ENCODE measurements at places on chromosomes 4 and X.

DNA sequence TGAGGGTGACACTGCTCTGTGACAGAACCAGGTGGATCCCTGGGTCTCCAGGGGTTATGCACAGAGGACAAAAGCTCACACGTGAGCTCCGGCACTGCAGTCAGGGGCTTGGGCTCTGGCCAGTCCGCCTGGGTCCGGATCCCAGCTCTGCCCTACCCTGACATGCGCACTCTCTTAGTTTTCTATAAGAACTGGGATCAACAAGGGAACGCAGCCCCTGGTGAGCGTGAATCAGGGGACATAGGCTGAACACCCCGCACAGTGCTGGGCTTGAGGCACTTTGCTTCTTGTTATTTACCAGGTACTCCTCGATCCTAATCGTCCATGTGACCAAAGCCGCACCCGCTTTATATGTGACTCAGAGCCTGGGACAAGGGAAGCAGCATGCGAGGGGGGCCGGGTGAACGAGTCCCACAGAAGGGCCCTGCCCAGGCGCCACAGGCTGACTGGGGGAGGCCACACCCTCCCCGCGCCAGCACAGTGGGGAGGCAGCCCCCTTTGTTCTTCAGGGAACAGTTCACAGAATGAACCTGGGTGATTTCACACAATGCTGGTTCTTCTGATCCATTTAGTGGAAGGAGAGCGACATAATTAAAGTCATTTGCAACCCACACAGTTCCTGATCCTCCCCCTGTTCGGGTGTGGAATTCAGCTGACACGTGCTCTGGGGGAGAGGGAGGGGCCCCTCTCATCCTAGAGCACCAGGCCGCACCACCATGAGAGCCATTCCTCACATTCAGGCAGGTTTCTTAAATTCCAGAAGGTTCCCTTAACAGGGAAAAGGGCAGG is 55.5 kb downstream of the WFS1 start:
- DNase-seq: no peak

DNA sequence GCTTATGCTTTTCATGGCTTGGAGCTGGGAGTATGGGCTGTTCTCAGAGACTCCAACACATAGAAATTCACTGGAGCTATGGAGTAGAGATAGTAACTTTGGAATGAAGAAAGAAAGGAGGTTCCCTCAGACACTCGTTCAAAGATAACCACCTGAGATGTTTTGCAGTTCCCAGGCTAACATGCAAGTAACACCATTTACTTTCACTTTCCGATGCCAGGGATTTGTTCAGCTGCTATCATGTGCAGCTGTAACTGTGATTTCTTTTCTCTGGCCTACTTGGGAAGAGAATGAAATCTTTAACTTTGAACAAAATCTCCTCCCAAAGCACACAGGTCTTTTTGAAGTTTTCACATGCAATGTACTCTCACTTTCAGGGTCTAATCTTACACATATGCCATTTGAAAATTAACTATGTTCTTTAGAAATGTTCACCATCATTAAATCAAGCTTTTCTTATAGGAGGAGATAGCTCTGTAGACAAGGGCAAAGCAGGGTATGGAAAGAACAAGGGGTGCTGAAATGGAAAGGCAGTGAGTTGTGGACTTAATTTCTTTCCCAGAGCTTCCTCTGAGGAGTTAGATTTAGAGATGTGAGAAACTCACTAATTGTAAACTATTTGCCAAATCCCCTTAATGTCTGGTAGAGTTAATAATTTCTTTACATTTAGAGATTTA is 514.3 kb downstream of the PDHA2 start:
- DNase-seq: no peak

GRCh38 chr4:117596917-117597480 is 437.3 kb upstream of the NDST3 start:
- no peak for DNase-seq

DNA sequence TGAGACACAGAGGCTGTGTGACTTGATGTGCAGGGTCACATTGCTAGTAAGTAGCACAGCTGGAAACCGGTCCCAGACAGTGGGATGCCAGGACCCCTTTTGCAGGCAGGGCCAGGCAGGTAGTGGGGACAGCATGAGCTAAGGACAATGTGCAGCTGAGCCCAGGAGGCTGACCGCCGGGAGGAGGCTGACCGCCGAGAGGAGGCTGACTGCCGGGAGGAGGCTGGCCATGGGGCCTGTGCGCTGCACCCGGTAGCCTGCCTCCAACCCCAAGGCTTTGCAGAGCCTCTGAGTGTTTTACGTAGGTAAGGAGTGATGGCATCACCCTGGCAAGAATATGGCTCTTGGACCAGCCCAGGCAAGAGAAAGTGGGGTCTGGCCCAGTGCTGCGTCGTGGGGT is 58.9 kb downstream of the TBC1D14 start:
- DNase-seq: no peak

- DNase-seq: no peak
Observed at GRCh38 chr4:170775851-170776250, 686.1 kb upstream of the AADAT start.

DNA sequence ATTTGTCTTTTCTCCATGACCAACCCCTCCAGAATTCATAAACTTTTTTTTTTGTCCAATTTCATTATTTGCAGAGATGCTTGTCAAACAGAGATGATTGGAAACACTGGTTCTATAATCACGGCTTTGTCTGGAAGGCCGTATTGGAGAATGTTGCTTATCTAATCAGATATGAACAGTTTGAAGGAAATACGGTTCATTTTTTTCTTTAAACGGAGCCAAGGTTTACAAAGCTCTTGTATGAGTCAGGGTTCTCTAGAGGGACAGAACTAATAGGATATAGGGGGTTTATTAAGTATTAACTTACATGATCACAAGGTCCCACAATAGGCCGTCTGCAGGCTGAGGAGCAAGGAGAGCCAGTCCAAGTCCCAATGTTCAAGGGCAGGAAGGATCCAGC is 1415.8 kb downstream of the C4orf33 start:
- DNase-seq: no peak

- DNase-seq: no peak
Observed at GRCh38 chrX:138690591-138690990, 20.9 kb downstream of the FGF13 start.

GRCh38 chrX:149871940-149872339 is 9.0 kb upstream of the MAGEA8 start:
- DNase-seq: peak; percentile 47

GRCh38 chrX:12701628-12702027 is 89.6 kb upstream of the PRPS2 start:
- DNase-seq: peak; percentile 10

DNA sequence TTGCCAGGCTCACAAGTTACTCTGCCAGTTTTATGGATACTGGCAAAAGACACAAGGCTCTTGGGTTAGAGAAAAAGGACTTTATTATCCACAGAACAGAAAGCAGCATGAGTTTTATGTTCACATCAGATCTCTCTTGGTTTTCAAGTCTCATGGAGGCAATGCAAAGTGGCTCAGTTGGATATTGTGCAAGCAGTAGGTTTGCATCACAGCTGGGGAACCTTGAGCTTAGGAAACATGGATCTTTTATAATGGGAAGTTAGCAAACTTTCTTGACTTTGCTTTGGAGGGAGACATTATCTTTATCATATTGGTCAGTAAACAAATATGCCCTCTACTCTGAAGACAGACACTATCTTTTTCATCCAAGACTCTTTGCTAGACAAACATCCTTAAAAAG is 109.2 kb upstream of the GRPR start:
- DNase-seq: no peak

DNA sequence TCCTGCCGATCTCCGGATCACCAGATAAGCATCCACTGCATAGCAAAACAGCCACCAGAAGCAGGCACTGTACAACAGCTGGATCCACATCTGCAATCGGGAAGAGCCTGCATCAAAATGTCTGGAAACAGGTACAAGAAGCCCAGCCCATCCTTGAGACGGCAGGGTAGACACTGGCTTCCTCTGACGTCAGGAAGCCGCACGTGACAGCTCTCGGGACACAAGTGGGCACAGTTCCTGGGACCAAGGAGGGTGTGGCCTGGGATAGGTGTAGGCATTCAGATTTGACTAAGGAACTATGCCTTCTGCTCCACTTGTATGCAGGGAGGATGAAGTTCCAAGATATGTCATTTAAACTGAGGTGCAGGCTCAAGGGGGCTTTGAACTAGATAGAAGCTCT is 6.3 kb downstream of the GPR143 start:
- no peak for DNase-seq

- no peak for DNase-seq
Observed at GRCh38 chr4:118751629-118752323, 66.6 kb downstream of the METTL14 start.

DNA sequence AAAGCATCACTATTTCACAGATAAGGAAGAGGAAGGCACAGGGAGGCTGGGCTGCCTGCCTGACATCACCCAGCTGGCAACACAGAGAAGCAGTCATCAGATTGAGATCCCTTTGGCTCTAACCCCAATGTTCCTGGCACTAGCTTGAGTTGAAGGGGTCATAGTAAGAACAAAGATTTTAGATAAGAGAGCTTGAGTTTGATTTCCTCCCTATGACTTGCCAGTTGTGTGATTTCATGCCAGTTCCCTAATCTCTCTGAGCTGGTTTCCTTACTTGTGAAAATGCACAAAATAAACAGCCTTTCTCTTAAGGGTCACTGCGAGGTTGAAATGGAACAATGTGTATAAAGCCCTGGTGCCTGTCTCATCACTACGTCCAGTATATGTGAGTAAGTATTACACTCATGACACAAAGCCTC is 475.4 kb upstream of the HS3ST1 start:
- DNase-seq: no peak

- no peak for DNase-seq
Observed at GRCh38 chrX:133412246-133412645, 3.0 kb downstream of the GPC4 start.

GRCh38 chrX:37350034-37350365 is 836 bp downstream of the PRRG1 start:
- no peak for DNase-seq

DNA sequence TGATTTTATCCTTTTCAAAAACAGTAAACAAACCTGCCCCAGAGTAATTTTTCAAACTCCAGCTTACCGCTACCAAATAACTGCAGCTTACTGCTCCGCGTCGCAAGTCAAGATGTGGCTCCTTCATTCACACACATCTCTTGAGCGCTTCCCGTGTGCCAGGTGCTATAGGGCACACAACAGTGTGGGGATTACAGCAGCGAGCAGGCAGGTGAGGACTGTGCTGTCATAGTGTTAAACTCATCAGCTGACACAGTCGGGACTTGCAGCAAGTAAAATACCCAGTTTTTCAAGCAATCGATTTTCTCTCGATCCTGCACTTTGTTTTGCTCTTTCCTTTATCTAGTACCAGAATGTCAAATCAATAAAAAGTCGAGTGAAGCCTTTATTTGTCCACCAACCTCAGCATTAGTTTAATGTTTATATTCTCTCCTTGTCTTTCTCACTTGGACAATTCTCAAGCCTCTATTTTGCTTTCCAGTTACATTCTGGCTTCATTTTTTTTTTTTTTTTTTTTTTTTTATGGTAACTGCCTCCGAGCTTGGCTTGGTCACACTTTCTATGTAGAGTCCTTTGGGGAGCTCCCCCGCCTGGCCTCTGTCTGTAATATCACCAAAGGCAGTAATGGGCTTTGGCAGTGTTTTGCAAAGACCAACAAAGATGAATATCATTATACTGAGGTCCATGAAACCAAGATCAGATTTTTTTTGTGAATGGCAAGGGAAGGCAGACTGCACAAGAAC is 8.3 kb upstream of the ASB5 start:
- DNase-seq: peak; percentile 2

GRCh38 chr4:47914220-47914925 is at the start of gene NFXL1:
Gene NFXL1 (minus strand): TSS chr4:47914583. CDS start chr4:47914203, 380 bp downstream.
- peak; percentile 97 for DNase-seq

DNA sequence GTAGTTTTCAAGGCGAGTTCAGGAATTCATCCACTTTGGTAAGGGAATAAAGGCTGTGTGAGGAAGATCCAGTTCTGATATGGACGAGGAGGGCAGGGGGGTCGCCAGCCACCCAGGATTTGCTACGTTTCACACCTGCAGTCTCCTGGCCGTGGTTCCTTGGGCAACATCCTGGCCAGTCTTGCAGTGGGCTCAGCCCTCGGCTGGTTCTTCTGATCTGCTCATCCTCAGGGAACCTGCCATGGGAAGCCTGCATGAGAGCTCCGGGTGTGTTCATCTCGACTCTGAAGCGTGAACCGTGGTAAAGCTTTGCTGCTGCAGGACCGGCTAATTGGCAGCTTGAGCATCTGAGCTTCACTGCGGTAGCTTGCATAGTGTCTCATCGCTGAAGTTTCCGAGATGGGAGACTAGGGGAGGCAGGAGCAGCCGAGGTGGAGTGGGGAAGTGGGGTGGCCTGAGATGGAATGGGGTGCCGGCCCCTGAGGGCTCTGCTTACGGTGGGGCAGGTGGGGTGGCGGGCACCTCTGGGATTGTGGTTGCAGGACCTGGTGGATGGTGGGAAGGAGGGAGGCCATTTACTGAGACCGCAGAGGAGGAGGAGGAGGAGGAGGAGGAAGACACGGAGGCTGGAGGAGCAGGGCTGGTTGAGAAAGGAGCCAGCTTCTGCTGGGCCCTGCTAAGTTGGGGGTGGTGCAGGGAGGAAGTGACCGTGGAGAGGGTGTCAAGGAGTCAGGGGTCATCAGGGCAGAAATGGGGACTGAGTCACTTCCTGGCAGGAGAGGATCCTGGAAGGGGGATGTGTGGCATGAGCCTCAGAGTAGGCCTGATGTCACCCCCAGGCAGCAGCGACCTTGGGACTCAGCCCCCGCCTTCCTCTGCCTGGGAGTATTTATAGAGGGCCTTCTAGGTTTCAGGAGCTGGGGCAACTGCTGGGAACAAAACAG is 213.1 kb upstream of the PSAPL1 start:
- DNase-seq: no peak
